ENCODE measurements at places on chromosomes 5 and 9.
A peak's percentile ranks its signal among the peaks of the same experiment; 100 is the strongest.

GRCh38 chr5:14667770-14668169 lies 3.3 kb downstream of the OTULIN start:
- no peak for DNase-seq

DNA sequence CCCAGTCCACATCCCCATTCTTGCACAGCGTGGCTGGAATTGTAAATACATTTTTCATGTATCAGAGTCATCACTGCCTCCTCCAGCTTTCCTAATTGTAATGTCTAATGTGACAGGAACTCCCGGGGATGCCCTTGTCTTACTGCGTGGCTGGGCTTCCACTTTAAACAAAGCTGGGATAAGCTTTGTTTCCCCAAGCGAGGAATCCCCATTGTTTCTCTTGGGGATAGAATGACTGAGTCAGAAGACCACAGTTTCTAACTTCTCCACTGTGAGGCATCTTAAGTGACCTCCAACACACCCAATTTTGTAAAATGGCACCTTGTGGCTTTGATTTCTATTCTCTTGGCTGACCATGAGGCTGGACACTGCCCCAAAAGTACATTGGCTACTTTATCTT lies 22.4 kb downstream of the ARPC5L start:
- no peak for DNase-seq

- DNase-seq: no peak
Observed at GRCh38 chr9:124621371-124622328, 114.5 kb upstream of the NR5A1 start.

- DNase-seq: no peak
Observed at GRCh38 chr5:165188556-165189175, 1683.2 kb downstream of the MAT2B start.

- no peak for DNase-seq
Observed at GRCh38 chr9:135701067-135701958, 672 bp upstream of the KCNT1 start.

DNA sequence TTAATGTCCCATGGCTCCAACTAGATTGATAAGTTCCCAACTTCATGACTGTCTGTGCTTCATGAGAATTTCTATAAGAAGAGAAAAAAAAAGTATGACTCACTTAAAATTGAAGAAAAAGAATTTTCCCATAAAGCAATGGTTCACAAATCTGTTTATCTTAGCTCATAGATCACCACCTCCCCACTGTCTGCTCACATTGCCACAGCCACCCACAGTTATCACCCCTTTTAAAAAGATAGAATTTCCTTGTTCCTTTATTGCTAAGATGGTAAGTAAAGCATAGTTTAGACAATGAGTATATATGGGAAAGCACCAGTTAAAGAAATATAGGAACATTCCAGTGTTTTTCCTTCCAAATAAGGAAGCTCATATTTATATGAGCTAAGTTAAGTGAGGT lies 67.1 kb downstream of the ALDH7A1 start:
- DNase-seq: no peak

- DNase-seq: no peak
Observed at GRCh38 chr5:7245121-7245651, 150.8 kb upstream of the ADCY2 start.

- DNase-seq: peak; percentile 50
Observed at GRCh38 chr9:93183663-93184431, at the start of gene WNK2. WNK2 (plus strand) TSS chr9:93184139; CDS start chr9:93184930, 791 bp downstream.

DNA sequence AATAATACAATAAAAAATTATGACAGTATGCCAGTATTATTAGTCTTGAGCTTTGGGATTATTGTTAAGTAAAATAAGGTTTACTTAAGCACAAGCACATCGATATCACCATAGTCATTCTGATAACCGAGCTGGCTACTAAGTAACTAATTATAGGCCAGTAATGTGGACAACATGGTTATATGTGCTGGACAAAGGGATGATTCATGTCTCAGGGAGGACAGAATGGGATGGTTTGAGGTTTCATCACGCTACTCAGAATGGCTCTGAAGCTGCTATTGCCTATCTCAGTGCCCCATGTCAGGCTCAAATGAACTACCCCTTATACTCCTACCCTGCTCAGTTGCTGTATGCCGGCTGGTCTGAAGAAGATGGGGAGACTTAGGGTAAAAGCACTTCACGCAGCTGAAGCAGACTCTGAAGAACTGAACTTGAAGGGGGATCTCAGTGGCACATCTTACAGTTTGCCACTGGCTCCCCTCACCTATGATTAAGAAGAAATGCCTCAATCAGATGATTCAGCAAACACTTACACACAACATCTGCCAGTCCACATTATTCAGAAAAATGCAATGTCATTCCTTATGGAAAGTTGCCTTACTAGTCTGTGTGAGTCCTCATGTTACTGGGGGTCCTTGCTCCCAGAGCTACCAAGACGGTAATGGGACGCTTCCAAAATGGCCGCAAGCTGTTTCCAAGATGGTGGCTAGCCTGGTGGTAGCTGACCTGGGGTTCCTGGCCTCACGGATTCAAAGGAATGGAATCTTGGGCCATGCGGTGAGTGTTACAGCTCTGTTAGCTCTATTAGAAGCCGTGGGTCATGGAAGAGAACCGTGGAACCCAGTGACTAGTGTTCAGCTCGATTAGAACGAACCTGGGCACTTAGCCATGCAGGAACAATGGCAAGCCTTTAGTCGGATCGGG lies 1098.6 kb downstream of the TAF11L14 start:
- DNase-seq: no peak

GRCh38 chr9:94127806-94128205 lies 43.5 kb downstream of the PTPDC1 start:
- no peak for DNase-seq

GRCh38 chr5:61029456-61030162 lies 84.6 kb downstream of the NDUFAF2 start:
- no peak for DNase-seq

DNA sequence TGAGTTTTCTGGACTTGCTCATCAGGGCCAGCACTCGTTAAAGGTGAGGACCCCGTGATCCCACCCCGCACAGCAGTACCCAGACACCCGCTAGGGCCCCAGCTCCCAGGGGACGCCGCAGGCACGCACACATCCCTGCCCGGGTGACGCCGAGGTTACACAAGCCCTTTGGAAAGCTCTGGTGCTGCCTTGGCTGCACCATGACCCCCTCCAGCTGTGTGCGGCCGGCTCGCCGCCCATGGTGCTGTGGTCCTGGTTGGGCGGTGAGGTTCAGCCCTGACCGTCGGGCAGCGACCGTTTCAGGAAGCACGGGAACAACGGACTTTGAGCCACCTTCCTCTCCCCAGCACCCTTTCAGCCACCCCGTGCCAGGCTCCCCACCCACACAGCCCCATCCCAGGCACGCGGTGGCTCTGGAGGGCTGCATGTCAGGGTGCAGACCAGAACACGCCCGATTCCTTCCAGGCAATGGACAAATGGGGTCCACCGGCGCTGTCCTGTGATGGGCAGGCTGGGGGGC lies 7.5 kb upstream of the SLC12A7 start:
- no peak for DNase-seq

DNA sequence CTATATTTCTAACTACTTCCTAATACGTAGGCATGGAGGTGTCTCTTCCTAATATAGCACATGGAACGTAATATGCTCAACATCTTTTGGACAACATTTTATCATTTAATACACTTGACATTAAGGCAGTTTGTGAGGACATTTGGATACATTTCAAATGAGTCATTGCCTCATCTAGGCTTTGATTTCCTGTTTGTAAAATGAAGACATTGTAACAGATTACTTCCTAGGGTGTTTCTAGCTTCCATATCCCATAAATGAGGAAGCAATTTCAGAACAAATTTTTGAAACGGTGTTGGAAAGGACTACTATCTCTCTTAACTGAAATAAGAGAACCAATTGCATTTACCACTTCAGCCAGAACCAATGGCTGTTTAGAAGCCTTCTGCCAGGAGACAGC lies 38.7 kb downstream of the SLC28A3 start:
- no peak for DNase-seq

DNA sequence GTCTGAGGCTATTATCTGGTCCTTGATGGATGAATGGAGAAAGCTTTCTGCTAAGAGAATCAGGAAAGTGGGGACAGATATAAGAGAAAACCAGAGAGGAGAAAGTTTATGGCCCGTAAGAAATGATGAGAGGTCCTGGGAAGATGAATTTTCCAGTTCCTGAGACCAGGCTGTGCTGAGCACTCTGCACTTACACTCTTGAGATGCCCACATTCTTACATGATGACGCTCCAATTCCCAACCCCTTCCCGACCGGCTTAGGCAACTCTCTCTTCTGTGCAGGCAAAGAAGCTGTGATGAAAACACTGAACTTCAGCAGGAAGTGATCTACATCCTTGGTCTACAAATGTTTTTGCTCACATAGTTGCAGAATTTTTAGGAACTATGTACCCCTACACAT lies 417.0 kb downstream of the ARHGEF28 start:
- DNase-seq: no peak

DNA sequence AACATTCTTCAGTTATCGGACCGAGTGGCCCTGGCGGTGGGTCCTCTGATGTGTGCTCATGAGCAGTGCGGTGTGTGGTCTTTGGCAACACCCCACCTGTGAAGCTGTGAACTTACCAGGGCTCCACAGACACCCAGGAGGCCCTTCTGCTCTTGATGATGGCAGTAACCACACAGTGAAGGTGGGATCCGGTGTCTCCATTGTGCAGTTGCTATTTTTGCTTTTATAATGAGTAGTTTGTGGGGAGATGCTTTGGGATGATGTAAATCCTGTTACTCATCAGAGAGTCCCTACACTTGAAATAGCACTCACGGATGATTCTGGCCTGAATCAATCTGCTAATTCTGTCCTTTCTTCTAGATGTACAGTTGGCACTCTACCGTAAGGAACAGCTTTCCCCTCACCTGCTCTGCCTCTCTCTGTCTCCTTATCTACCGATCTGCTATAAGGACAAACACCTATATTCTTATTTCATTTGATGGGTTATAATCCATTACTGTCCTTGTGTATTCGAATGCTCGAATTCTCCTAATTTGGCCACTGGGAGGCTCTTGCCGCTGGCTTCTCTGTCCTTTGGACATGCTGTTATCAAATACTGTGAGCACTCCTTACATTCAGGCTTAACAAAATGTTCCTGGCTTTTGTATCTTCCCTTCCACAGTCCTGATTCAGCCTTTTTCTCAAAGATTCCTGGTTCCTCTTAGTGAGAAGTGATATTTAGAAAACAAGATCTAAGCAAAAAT lies 20.2 kb downstream of the ATPSCKMT start:
- no peak for DNase-seq

- DNase-seq: no peak
Observed at GRCh38 chr5:132089363-132089762, 15.8 kb downstream of the CSF2 start.

DNA sequence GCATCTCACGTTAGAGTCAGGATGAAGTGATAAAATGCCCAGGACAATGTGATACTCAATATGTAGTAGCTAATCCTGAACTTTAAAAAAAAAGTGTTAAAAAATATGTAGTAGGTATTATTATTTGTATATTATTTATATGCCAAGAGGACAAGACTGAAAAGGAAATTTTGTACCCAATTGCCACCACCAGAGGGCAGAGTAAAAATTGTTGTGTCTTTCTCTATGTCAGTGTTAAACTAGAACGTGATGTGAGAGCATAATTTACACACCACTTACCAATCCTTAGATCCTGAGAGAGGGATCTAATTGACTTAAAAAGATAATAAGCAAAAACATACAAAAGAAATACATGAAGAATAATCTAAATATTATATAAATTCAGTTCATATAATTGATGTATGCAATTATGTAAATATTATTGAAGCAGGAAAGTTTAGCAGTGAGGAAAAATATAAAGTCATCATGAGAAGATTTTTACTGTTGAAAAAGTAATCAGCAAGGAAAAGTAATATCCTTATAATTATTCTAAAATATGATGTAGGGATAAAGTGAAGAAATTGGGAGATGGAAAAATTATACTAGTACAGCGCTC lies 288.9 kb downstream of the RAB3C start:
- DNase-seq: no peak

- DNase-seq: no peak
Observed at GRCh38 chr5:119367502-119368237, 11.9 kb downstream of the TNFAIP8 start.

DNA sequence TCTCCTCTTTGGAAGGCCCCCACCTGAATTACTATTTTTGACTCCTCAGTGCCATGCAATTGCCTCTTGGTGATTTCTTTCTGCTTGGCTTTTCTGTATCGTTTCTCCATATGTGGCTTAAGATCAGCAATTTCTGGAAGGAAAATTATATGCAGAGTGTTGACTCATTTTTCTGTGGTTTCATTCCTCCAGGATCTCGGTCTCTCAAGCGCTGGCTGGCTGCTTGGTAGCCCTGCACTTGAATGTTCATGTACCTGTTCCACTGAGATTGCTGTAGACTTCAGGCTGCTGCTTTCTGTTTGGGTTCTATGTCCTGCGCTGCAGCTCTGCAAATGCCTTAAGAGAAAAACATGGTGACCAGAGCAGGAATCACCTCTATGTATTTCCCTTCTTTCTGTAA lies 77.6 kb downstream of the INIP start:
- no peak for DNase-seq

DNA sequence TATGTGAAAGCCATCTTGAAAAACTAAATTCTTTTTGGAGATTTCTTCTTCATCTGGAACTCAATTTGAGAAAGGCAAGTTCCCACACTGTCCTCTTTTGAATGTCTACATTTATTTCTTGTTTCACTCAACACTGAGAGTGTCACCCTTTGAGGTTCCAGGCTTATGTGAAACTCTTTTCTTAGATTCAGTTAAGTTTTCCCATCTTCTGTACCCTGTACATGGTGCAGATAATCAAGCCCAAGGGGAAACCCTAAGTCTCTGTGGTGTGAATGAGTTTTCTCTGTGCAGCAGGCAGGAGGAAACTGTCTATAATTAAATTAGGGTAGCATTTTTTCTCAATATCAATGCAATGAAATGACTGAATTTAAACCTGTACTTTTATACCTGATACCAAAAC lies 72.3 kb upstream of the PRLR start:
- DNase-seq: no peak

DNA sequence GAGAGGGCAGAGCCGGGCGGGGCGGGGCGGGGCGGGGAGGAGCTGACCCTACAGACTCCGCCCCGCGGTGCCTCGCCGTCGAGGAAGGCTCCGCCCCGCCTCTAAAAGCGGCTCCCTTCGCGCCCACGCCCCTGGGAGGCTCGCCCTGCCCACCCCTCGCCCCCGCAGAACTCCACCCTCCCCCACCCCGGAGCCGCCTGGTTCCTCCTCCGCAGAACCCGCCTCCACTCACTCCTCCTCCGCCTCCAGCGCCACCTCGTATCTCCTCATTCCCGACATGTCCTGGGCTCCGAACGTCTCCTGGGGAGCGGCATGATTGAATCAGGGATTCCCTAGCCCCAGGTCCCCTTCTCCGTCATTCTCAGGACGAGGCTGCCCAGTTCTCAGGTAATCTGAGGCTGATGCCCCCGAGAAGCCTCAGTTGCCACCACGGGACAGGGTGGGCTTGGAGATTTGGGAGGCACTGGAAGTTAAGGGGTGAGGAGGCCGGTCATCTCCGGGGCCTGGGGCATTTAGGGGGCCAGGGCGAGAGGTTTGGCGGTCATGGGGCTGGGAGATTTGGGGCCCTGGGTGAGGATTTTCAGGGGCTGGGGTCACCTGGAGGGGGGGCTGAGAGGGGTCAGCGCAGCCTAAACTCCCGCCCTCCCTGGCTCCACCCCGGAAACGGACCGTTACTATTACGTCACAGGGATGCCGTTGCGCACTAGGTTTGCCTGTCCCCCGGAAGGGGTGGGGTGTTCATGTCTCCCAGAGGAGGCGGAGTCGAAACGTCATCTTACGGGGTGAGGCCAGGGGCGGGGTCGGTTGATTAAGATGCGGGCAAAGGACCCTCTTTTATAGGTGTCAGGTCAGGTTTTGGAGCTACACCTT lies 3.2 kb upstream of the CCL27 start:
- peak; percentile 95 for DNase-seq

- no peak for DNase-seq
Observed at GRCh38 chr9:114893221-114894010, 37.0 kb downstream of the TNFSF8 start.

GRCh38 chr9:715300-715699 lies 126.2 kb upstream of the DMRT1 start:
- no peak for DNase-seq

Data from putamen (tissue), 1 donor.